ENCODE measurements at places on chromosomes 2 and 18.

DNA sequence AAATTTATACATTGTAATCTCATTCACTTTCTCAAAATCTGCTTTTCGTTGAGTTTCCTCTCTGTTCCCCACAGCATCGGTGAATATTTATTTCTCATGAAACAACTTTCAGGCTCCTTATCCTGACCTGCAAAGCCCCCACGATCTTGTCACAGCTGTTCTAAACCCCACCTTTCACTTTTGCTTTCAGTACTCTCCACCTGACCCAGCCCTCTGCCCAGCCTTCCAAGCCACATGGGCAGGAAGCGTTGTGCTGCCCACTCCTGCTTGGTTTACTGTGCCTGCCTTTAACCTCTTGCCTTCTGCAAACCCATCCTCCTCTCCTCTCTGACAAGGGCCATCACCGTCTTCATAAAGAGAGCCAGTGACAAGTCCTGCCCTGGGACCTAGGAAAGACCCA is 262.5 kb downstream of the GALR1 start:
- no peak for DNase-seq

DNA sequence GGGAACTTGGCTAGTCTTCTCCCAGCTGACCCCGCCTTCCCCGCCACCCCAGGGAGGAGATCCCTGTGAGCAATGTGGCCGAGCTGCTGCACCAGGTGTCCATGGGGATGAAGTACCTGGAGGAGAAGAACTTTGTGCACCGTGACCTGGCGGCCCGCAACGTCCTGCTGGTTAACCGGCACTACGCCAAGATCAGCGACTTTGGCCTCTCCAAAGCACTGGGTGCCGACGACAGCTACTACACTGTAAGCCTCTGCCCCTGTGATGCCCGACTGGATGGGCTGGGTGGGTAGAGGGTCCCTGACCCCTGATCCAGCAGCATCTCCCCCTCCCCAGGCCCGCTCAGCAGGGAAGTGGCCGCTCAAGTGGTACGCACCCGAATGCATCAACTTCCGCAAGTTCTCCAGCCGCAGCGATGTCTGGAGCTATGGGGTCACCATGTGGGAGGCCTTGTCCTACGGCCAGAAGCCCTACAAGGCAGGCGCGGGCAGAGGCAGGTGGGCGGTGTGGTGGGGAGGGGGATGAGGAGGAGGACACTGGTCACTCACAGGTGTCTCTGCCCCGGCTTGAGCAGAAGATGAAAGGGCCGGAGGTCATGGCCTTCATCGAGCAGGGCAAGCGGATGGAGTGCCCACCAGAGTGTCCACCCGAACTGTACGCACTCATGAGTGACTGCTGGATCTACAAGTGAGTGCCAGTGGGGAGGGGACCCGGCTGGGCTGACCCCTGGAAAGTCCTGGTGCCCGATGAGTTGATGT is 24.2 kb downstream of the ZAP70 start:
- no peak for DNase-seq

DNA sequence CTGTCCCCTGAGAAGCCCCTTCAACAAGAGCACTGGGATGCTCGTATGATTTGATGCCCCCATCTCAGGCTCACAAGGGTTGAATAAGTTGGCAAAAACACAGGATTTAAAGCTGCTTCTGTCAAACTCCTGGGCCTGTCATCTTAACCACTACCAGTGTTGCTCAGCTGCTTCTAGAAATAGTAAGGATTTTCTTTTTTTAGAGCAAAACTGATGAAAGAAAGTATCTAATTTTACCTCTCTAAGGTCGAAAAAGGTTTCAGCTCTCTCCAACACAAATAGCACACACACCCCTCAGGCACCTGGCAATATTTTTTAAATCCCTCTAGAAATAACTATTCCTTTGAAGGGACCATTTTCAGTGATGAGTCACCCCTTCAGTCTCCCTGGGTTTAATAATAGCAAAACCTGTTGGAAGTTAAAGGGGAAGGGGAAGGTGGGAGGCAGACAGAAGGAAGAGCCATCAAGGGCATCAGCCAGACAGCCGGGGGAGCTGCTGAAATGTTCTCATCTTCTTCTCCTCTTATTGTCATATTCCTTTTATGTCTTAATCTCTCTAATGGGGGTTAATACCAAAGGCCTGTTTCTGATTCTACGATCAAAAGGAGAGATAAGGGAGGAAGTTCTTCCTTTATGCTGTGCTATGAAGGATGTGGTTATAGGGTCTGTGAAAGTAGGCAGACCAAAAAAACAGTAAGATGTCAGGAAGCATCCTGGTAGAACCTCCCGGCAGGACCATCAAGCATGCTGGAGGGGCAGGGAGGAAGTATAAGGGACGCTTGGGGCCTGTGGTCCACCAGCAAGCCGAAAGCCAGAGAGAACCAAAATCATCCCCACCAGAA is 31.9 kb upstream of the SLC35G4 start:
- DNase-seq, result no peak

DNA sequence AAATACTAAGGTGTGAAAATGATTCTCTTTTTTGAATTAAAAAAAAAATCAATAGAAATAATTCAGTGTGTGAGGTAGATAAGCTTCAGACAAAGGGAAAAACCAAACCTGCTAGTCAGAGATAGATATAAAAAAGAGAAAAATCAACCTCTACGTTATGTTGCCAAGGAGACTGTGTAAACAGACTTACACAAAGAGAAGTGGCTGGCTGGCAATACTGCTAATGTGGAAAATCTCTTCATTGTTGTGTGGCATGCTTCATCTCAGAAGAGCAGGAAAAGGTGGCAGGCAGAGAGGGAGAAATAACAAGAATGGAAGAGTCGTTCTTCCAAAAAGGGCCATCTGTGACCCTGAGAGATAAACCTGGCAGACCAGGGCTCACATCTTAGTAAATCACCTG is 200.8 kb downstream of the SLC8A1 start:
- DNase-seq, result no peak

DNA sequence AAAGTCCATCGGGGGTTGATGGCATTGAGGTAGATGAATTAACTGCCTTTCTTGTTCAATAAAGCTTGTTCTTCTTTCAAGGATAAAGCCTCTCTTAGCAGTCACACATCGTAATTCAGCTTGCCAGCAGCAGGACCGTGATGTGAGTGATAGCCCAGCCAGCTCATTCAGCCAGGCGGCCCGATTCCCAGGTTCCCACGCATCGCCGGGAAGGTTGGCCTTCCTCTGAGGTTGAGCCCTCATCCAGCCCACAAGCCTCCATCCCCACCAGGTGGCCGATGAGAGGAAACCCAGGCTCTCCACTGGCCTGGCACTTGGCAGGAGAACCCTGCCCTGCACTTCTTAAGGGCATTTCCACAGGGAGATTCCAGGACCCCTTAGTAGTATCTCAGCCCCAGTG is 4.7 kb downstream of the AGAP1 start:
- DNase-seq, result no peak

DNA sequence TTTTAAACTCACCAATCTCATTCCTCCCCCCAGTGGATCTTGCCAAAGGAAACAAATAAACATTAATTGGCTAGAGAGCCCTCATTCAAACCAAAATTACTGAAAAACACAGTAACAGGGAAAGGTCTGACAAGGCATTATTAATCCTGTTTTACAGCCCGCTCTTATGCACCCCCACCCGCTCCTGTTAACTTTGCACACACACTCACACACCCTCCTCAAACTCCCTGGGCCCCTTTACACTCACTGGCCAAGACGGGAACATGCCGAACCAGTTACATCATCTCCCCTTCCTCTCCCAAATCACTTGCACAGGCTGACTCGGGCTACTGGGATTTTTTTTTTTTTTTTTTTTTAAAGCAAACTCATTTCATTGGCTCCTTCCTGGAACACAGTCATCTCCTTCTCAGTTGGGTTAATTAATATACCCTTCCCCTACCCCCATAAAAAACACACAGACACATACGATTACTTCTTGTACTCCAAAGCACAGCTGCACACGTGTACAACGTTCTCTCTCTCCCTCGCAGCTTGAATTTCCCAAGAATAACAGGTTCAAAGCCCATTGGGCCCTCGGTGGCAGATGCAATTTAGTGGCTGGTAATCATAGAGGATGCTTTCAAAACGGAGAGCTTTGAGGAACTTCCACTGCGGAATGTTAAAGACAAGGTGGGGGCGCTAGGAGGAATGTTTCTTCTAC is 31.8 kb downstream of the KLF7 start:
- no peak for DNase-seq

DNA sequence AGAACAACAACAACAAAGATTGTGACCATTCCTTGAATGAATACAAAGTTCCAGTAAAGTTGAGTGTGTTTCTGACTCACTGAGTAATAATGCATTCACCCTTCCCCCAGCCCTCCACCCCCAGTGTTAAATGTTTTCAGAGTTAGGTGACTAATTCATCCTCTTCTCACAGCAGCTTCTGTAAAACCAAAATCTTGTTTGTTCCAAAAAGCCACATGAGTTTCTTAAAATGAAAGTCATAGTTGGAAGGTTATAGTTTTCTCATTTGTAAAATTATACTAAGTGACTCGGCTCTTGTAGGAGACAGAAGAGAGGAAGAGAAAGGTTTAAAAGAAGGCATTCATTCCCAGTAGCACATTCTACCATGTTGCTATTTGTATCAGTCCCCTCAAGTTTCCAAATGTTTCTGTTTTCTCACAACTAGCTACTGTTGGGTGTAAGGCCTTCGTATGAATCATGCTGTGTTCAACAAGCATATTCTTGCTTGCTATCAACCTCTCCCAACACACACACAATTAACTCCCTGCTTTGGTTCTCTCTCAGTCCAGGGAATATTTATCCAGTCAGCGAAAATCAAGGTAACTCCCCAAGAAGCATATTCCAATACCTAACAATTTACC is 75.3 kb downstream of the MBD2 start:
- DNase-seq, result peak; percentile 41

DNA sequence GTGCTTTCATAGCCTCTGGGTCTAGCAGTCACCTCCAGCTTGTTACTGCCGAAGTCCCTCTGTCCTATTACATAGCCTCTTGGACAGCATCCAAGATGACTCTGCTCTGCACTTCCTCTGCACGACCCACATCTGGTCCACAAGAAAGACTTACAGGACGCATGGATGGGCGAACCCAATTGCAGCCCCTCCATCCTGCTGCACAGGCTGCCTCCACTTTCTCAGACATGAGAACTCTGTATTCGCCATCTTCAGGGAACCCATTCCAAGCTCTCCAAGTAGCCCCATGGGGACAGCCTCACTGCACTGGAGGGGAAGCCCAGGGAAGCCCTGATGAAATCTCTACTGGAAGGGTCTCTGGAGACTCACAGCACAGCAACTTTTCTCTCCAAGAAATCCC is 172.1 kb downstream of the GFPT1 start:
- DNase-seq, result no peak

DNA sequence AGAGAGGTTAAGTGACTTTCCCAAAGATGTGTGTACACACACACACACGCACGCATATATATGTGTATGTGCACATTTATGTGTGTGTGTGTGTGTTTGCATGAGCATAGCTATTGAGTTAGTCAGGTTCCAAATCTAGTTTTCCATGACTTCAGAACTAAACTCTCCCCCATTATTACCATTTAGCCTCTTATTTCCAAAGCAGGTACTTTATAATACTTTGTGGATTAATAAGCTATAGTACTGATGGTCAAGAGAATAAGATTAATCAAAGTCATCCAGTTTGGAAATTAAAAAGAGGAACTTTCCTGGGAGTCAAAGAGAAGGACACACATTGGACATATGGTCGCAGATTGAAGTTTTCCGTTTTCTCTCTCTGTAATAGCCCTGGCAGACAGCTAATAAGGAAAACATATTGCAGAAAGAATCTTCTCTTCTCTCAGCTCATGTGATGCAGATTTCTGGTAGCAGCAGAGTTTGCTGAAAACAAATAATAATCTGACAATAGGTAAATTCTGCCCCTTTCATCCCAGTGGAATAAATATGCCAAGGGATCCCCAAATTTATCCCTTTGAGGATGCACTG is 410.9 kb upstream of the TCF4 start:
- DNase-seq, result no peak

DNA sequence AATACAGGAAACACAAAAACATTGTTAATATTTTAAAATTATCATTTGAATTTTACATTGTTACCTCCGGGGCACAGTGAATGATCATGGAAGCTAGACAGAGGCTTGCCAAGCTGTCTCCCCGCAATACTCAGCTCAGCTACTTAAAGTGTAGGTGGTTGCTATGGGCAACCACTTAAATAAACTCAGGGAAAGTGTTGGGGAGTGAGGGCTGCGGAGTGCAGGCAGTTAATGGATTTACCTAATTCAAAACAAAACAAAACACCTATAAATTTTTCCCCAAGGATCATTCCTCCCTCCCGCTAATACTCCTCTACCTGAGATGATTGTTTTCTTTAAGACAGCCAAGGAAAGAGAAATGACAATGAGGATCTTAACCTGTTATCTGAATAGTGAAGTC is 349.5 kb downstream of the TGIF1 start:
- no peak for DNase-seq

DNA sequence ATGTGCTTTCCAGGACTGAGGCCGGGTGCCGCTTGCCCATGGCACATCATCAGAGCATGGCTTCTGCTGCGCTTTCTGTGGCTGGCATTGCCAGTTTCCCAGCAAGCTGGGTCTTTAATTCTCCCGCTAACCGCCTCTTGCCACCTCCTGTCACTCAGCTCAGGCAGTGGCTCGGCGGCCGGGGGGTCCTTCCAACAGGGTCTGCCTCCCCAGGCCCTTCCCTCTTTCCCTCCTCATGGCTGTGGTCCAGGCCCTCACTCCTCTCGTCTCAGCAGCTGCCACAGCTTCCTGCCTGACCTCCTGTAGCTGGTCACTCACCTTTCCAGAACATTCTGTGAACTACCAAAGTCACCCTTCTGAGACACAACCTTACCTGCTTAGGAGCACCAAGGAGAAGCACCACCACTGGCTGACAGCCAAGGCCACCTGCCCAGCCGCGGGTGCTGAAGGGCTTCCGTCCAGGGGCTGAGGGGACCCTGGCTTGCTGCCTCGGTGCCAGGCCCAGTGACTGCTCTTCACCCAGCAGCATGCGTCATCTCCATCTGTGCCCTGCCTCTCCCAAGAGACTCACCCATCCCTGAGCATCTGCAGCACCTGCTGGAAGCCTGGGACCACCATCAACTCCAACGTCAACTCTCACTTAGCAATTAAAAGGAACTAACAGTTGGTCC is 22.6 kb downstream of the CHMP1B start:
- no peak for DNase-seq

GRCh38 chr2:112691881-112692281 is 28.9 kb upstream of the NT5DC4 start:
- no peak for DNase-seq

- no peak for DNase-seq
Observed at GRCh38 chr2:152280780-152281179, 54.2 kb upstream of the FMNL2 start.

DNA sequence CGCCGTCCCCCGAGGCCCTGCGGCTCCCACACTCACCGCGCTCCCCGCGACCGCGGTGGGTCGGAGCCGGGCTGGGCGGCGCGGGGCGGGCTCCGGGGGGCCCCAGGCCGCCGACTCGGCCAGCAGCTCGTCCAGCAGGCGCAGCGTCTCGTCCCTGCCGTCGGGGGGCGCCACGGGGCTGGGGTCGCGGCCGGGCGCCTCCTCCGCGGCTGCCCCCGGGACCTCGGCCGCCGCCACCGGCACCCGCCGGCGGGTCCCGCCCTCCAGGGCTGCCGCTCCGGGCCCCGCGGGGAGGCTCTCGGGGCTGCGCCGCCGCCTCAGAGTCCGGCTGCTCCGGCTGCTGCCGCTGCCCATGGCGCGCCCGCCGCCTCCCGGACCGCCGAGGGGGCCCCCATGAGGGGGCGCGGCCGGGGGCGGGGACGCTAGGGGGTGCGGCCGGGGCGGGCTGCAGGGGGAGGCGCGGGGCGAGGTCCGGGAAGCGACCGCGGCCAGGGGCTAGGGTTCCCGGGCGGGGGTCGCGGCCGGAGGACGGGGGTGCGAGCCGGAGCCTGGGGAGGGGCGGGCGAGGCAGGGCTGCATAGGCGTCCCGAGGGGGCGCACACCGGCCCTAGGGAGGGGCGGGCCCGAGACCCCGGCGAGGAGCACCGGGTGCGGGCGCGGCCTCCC is at the start of gene CYS1:
TSS of gene CYS1 (minus strand) at position 542 of the 666 bp plus-strand sequence. CDS start at position 354, 188 bp downstream.
- peak; percentile 41 for DNase-seq
